ENCODE measurements at places on chromosomes 11 and 22.

DNA sequence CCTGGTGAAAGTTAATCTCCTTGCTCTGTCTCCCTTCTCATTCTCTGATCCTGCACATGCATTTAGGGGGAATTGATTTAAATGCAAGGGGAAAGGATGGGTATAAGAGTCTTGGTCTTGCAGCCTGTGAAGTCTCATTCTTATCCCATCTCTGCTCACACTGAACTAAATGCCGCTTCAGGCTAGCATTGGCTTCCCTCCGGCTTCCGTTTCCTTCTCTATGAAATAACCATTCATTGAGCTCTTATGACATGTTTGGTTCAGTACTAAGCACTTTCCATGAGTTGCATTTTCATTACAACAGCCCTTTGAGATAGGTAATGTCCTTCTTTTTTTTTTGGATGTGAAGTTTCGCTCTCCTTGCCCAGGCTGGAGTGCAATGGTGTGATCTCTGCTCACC, 5.6 kb downstream of the ZBTB16 start:
- no peak for DNase-seq

DNA sequence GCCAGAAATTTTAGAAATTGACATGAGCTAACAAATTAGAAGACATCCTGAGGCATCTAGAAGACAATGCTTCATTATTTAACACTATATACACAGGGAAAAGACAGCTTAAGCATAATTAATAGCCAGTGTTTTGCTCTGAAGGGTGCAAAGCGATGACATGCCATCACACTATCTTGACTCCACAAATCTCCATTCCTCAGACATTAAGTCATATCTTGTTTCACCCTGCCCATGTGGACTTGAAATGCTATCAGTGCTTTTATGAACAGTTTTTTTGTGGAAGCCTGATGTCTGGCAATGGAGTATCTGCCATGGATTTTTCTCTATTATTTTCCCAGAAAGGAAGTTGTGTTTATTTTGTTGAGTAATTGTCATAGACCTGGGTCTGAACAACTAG, 2.3 kb downstream of the CARD18 start:
- no peak for DNase-seq

DNA sequence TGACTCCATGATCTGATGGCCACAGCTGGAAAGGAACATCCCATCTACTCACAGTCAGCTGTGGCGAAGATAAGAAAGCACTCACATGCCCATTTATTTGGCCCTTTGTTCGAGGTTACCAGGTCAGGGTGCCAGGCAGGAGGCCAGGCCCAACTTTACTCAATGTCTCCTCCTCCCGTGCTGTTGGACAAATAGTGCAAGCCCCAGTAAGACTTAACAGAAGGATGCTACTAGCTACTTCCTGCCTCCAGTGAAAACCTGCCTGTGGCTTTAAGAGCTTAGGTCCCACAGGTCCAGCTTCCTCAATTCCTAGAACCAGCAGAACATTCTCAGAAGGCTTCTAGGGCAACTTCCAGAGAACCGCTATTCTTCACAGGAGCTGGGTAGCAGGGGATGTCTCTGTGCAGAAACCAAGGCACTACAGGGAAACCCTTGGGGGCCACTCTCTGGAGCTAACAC, 12.9 kb upstream of the CRY2 start:
- no peak for DNase-seq

DNA sequence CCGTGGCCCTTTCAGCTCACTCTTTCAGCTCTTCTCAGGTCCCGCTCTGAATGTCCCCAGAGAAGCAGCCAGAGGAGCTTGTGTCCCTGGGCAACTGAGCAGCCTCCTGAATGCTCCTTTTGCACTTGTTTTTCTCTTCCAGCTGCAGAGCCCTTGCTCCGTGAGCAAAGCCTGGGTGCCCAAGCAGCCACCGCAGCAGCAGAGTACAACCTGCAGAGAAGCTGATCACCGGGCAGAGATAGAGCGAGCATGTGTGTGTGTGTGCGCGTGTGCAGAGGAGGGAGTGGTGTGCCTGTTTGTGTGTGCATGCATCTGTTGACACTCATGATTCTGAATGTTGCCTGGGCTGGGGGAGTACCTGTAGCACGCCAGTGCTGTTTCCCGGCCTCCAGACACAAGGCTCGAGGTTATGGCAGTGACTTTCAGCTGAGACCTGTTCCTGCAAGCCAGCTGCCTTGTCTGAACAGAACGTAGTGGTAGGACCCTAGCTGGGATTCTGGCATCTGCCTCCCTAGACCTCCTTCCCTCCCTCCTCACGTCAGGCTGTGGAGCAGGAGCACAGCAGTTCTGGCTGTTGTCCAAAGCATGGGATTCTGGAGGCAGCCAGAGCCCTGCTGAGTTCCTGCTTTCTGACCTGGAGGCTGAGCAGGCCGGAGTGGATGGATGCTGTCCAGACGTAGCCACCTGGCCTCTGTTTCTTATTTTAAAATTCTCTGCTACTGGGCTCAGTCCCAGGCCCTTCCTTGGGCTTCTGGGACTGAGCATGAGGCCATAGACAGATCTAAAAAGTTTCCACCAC, 4.5 kb upstream of the MAPK8IP1 start:
- DNase-seq: no peak

DNA sequence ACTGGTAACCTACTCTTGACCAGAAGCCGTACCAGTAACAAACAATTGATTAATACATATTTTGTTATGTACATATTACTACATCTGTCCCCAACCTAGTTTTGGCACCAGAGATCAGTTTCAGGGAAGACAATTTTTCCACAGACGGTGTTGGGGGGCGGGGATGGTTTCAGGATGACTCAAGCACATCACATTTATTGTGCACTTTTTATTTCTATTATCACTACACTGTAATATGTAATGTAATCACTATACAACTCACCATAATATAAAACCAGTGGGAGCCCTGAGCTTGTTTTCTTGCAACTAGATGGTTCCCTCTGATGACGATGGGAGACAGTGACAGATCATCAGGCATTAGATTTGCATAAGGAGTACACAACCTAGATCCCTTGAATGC, 15.5 kb downstream of the DGCR8 start:
- DNase-seq: no peak

DNA sequence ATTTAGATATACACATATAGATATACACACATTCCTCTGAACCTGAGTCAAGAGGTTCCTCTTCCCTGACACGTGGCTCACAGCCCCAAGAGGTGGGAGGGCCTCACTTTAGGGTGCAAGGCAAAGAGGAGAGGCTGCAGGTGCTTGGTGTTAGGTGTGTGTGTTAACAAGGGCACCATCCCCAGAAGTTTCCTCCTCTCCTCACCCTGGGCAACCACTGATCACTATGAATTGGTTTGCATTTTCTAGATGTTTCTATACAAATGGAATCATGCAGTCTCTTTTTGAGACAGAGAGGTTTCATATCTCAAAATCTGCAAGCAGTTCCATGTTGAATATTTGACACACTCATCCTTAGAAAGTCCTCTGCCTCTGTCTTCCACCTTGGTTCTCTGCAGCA, 120.9 kb upstream of the NECTIN1 start:
- no peak for DNase-seq

DNA sequence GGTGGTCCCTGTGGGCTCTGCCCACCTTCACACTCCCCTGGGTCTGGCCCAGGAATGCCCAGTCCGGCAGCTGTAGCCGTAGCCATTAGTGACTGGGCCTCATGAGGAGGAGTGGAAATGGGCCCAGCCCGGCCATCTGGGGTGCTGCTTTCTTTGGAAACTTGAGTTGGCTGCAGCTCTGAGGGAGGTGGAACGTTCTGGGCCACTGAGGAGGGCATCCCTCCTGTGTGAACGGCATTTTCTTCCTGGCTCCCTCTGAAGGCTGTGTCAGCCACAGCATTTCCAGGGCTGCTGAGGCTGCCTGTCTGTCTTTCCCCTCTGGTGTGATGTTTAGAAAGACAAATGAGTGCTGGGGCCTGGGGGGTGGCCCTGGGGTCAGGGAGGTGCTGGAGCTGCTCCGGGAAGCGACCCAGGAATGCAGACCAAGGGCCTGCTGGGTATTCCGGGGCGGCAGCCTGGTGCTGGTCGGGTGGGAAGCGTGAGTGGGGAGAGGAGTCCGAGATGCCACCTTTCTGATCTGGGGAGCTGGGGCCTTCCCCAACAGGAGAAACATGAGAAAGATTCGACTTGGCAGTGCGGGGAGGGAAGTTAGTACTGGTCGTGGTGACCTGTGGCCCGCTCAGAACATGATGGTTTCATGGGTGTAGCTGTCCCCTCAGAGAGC, 27.1 kb downstream of the PTDSS2 start:
- no peak for DNase-seq

DNA sequence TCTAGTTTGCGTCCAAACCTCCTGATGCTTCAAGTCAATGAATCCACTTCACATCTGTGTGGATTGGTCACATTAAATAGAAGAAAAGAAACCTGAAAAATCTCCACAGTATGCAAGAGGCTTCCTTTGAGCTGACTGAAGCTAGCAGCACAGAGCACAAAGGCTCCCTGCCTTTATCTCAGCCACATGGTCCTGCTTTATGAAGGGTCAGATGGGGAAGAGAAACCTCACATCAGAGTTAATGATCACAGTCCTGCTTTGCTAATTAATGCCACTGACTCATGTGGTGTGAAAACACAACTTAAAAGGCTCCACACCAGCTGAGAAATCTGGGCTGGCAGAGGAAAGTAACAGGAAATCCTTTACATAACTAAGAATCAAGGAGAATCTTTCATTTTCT, 1291.0 kb downstream of the LRRC4C start:
- DNase-seq: no peak

DNA sequence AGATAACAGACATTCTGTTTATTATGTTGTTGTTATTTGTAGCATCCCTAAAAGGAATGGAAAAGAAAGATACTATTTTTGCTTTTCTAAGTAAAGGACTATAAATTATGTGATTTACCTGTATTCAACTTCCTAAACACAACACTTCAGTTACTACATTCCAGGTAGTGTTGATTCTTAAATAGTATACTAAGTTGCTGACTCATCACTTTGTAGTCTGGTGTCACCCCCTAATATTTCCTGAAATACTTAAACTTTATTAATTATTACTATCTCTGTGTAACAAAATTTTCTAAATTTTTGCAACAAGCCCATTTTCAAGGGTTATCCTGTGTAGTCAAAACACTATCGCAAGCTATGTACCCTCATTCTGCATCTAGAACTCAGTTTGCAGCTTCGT, 7.0 kb downstream of the SYTL2 start:
- no peak for DNase-seq

DNA sequence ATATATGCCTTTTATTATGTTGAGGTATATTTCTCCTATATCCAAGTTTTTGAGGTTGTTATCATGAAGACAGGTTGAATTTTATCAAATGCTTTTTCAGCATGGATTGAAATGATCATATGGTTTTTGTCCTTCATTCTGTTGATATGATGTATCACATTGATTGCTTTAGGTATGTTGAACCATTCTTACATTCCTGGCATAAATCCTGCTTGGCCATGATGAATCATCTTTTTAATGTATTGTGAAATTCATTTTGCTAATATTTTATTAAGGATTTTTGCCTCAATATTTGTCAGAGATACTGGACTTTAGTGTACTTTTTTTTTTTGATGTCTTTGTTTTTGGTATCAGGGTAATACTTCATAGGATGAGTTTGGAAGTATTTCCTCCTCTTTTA, 283.8 kb upstream of the C11orf87 start:
- no peak for DNase-seq

- no peak for DNase-seq
These were observed 1.2 kb downstream of the MS4A4E start for GRCh38 chr11:60241786-60242185.

GRCh38 chr11:133173810-133174412, 358.4 kb downstream of the OPCML start:
- DNase-seq: no peak

GRCh38 chr11:8729837-8730696, 47.5 kb downstream of the RPL27A start:
- no peak for DNase-seq

DNA sequence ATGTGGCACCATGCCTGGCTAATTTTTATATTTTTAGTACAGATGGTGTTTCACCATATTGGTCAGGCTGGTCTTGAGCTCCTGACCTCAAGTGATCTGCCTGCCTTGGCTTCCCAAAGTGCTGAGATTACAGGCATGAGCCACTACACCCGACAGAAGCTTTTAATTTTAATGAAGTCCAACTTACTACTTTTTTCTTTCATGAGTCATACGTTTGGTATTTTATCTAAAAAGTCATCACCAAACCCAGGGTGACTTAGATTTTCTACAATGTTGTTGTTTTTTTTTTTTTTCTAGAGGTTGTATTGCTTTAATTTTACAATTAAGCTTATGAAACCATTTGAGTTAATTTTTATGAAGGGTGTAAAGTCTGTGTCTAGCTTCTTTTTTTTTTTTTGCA, 34.9 kb downstream of the JRKL start:
- DNase-seq: no peak

DNA sequence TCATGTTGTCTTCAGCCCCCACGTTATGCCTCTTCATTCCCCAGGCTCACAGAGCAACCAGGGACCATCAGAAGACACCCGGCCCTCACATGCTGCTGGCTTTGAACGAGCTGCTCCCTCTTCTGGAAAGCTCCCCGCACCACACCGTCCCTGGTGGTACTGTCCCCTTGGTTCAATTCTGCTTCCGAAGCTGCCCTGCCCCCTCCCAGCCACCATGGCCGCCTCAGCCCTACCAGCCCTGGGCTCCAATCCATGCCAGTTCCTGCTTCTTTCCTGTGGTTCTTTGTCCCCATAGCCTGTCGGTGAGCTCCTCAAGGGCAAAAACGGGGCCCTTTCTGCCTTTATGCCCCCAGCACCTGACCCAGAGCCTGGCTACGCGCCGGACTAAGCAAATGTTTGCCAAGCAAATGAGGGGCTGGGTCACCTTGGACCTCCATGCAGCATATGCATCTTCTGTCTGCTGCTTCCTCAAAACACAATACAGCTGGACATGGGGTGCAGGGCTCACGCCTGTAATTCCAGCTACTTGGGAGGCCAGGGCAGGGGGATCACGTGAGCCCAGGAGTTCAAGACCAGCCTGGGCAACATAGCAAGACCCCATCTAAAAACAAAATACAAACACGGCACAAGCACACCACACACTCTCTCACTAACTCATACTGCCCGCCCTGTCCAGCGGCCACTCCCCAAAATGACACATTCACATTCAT, 21.3 kb downstream of the TNKS1BP1 start:
- peak; percentile 7 for DNase-seq

- DNase-seq: no peak
These were observed 110.3 kb downstream of the ATXN10 start for GRCh38 chr22:45781966-45782365.

- peak; percentile 2 for DNase-seq
These were observed 54.6 kb downstream of the CHRDL2 start for GRCh38 chr11:74676596-74676995.

DNA sequence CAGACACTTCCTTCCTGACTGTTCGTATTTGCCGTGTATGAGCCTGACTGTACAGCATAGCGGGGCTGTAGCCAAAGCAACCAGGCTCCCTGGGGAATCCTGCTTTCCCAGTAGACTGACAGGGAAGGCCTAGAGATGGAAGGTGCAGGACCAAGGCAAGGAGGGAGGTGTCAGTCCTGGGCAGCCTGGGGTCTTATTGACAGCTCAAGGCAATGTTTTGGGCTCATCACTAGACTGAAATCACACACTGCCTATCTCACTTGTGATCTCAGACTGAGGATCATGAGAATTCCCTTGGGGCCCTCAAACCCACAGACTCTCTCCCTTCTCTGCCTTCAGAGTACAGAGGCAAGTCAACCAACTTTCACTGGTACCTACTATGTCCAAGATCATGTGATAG, 346.8 kb upstream of the NARS2 start:
- no peak for DNase-seq

- no peak for DNase-seq
These were observed 6.4 kb downstream of the CD3E start for GRCh38 chr11:118310781-118311485.

GRCh38 chr11:95084509-95084908, 5.1 kb upstream of the ENDOD1 start:
- peak; percentile 39 for DNase-seq
